ENCODE measurements at places on chromosomes 3 and 15.

DNA sequence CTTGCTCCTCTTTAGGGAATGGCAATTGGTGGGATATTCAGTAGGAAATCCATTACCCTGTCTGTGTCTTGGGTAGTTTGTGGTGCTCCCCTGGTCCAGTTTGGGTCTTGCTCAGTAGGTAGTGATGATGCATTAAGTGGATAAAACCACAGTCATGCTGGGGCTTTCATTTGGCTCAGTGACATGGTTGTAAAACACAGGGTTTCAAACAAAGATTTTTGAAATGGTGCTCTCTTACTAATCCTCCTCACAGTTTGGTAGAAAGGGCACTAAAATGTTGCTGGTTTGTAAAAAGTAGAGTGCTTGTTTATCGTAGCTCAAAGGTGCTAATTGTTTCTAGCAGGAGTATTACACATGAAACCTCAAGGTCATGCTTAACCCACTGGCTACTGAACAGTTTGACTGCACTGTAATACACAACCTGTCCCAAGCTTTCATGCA, 22.9 kb downstream of the BBX start:
- no peak for DNase-seq

GRCh38 chr3:60501314-60501713, 749.9 kb downstream of the FHIT start:
- DNase-seq: no peak

- no peak for DNase-seq
Observed at GRCh38 chr3:45712434-45713110, 23.4 kb downstream of the SACM1L start.

GRCh38 chr3:150341891-150342290, 66.2 kb upstream of the TSC22D2 start:
- DNase-seq: no peak

DNA sequence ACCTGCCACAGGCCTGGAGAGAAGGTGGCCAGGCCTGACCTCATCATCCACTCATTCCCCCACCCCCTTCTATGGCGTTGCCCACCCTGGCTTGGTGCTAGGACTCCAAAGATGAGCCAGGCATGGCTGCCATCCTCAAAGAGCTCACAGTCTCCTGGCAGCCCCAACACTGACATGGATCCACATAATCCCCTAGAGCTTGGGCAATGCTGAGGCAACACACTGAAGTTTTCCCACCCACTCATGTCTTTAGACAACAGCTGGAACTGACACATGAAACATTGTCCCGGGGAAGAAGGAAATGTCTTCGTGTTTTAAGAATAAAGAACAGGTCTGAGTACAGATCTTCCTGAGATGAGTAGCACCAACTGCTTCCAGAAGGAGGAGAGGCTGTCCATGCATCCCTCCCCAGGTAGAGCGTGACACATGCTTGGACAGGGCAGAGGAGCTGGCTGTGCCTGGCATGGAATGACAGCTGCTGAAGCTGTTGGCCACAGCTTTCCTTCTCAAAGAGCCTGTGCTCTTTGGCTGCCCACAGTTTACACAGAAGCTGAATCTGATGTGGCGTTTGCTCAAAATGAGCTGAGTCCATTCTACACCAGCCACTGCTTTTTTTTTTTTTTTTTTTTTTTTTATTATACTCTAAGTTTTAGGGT, 70.1 kb downstream of the HOMER2 start:
- DNase-seq: no peak

DNA sequence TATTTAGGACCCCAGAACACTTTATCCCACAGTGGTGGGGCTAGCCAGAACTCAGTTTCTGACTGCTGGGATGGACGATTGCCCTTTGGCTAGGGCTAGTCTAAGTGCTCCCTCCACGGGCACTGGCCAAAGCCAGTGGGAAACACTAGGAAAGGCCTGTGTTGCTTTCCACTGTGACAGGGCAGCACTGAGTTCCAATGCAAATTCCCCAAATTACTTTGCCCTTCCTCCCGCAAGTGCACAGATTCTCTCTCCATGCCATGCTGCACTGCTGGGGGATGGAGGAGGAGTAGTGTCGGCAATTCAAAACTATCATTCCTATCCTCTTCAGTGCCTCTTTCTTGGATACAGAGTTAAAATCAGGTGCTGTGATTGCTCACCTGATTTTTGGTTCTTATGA, 100.0 kb downstream of the SH3GL3 start:
- no peak for DNase-seq

DNA sequence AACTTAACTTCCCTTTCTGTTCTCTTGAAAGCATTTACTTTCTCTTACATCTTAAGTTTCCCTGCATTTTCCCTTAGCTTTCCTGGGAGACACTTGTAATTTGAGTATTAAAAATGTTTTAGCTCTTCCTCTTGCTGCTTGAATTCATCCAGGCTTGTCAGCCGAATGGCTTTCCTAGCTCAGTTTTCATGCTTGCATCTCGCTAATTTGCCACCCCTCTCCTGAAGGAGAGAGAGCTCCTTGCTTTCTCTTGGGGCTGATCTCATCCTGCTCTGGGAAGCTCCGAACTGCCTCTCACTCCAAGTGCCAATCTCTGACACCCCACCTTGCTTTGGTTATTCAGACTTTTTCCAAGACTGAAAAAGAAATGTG, 374.6 kb upstream of the TBL1XR1 start:
- no peak for DNase-seq

- DNase-seq: no peak
Observed at GRCh38 chr3:149395107-149396089, 17.9 kb upstream of the TM4SF1 start.

- peak; percentile 39 for DNase-seq
Observed at GRCh38 chr3:177410730-177411129, 213.4 kb upstream of the TBL1XR1 start.

DNA sequence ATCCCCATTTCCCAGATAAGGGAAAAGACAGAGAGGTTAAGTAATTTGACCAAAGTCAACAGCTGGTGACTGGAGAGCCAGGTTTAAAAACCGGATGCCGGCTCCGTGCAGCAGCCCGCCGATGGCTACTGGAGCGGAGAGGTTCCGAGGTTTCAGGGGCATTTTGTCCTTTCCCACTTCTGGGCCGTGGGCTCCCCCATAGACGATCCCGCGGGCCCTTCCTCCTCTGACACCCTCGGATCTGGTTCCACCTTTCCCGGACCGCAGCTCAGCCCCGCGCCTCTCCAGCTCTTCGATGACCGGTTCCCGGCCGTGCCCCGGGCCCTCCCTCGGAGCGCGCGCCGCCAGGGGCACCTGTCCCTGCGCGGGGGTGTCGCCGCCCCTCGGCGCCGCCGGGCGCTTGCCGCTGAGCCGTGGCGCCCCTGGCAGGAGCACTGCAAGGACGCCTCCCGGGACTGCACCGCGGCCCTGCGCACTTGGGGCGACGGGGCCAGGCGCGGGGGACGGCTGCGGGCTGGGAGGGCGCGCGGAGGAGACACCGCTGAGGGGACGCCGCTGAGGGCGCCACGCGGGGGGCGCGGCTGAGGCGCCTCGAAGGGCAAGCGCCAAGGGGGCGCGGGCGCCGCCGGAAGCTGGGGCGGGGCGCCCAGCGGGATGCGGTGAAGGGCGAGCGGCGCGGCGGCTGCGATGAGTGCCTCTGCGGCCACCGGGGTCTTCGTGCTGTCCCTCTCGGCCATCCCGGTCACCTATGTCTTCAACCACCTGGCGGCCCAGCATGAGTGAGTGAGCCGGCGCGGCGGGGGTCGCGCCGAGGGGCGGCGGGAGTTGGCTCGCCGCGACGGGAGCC, at the start of gene TM6SF1:
Gene TM6SF1, plus strand, starts transcription at position 652 of the 847 bp plus-strand sequence. Its CDS starts 36 bp downstream, at position 688.
- DNase-seq: peak; percentile 6

GRCh38 chr15:85025516-85026251, 44.0 kb downstream of the PDE8A start:
- no peak for DNase-seq

GRCh38 chr3:124283652-124284023, 291.7 kb upstream of the ROPN1 start:
- DNase-seq: no peak

Data from CD4-positive, alpha-beta T cell treated with Interleukin-17A for 4 hours (primary cell).